Fibroblast of pulmonary artery (primary cell): ENCODE measurements at places on chromosomes 12 and 14.

GRCh38 chr14:80919622-80920021, 21.9 kb downstream of the CEP128 start:
- no peak for DNase-seq

DNA sequence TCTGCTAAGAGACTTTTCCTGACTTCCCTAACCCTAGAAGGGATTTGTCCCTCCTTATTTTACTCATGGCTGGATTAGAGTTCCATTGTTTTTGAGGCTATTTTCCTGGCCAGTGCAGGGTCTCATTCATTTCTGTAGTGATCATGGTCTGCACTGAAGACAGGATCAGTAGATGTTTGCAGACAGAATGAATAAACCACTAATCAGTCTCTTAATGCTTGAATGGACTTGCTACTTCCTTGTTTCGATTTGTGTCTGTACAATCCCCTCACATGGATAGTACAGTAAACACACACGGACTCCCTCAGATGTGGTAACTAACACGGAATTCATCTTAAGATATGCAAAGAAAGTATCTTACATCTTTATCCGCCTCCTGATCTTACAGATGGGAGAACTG, 102.6 kb upstream of the PRB2 start:
- DNase-seq = no peak

DNA sequence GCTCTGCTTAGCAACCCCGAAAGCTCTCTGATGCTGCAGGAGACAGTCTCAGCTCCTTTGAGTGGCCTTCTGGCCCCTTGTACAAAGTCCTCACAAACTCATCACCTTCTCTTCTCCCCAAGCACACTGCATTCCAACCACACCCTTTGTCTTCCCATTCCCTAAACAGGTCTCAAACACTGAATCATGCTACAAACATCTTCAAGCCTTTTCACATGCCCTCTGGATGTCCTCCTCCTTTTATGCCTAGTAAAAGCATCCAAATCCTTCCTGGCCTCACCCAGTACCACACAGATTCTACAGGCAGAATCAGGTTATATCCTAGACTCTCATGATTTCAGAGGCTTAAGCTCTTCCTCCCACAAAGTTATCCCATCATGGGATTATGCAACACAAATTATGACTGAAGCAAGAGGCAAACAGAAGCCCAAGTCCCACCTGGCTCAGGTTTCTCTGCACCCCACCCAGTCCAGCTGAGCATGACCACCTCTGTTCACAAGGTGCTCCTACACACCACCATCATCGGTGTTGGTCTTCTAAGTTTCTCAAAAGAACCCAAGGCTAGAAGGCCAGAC, 61.4 kb upstream of the PCED1B start:
- DNase-seq = peak; percentile 38

GRCh38 chr12:107845980-107846659, 71.6 kb downstream of the ASCL4 start:
- DNase-seq = no peak

DNA sequence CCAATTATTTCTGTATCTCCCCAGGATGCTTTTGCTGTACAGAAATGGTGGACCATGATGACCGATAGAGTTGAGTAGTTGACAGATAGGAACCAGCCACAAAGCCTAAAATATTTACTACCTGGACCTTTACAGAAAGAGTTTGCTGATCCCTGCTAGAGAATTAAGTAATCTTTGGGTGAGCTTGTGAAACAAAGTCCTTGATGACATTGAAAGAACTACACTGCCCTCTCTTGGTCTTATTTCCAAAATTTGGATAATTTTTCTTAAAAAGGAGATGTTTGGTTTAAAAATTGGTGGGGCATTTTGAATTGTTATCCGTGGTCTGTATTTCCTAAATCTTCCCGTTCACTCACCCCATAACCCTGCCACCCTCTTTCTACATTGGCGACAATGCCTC, 13.7 kb upstream of the TCTN1 start:
- peak; percentile 85 for DNase-seq

DNA sequence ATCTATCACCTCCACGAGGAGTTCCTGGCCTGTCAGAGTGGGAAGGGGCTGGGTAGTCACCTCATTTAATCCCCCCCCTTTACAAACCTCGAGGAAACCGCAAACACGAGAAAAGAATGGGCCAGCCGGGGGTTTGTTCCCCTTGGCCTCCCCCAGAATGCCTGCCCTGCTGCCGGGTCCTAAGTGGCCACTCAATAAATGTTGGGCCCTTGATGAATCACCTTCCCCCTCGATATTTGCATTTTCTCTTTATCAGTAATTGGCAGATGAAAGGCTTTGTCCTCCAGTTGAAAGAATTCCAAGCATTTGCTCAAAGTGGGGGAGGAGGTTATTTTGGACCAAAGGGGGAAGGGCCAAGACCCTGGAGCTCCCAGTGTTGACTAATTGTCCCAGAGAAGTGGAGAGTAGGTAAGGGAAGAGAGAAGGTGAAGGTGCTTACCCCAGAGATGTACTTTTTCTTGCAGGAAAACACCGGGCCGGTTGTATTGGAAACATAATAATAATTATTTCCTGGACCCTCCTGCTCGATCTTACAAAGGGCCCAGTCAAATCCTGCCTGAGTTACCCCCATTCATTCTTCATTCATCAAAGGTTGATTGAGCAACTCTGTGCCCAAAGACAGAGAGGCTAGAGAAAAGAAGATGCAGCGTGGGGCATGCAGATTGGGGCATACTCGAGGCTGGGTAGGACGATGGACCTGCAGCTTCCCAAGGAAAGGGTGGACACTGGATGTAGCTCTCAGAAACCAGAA, 1.9 kb upstream of the KDM2B start:
- peak; percentile 45 for DNase-seq

DNA sequence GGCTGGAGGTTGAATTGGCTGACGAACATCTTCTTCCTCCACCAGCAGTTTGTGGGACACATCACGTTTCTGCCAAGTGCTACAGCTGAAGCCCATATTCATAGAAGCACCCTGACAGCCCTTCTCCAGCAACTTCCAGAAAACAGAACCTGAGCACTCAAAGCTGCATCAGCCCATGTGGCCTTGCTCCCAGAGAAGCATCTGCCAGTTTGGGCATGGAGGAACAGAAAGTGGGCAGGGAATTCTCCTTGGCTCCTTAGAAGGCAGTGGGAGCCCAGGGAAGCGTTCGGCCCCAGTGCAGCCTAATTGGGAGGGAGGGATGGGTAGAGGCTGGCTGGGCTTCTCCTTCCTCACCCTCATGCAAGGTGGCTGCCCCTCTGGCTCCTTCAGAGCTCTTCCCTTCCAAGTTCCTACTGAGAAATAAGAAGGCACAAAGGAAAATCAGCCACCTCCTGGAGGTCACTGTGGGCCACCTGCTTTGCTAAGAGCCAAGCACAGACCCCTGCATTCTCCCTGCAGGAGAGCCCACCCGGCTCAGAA, 4.1 kb upstream of the NGB start:
- DNase-seq = no peak

GRCh38 chr14:89624500-89625156, 207.6 kb upstream of the FOXN3 start:
- no peak for DNase-seq

GRCh38 chr12:118061011-118061872, at the start of gene WSB2:
TSS of gene WSB2 (minus strand) at chr12:118061179. CDS start at chr12:118061048, 131 bp downstream.
- peak; percentile 65 for DNase-seq

GRCh38 chr14:23347406-23348296, 5.0 kb downstream of the SLC22A17 start:
- no peak for DNase-seq

- DNase-seq = no peak
Observed at GRCh38 chr12:97292588-97292987, 170.0 kb upstream of the RMST start.

DNA sequence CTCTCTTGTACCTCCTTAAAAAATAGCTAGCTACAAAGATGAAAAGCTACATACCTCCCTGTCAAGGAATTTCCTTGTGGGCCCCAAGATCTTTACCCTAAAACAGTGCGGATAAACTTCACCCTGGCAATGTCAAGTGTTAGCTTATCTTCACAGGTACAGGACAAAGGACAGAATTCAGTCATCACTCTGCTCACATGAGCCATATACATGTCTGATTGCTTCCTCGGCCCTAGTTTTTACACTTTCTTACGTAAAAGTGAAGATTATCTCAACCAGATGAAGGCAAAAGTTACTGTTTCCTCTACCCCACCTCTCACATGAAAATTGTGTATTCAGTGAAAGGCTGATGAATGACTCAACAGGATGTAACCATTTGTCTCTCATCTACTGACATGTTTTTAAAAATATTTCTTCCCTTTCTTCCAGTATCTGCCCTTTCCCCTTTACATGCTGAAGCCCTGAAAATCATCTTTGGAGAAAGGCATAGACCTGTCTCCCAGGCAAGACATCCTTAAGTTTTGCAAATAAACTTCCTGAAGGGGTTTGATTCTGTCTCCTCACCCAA, 890.1 kb downstream of the GALC start:
- DNase-seq = peak; percentile 18
